Neural crest cell (in vitro differentiated cells): ENCODE measurements at places on chromosomes 6 and 20. TPM values are rescaled to one million over a fixed set of nuclear protein-coding genes. Genes with fewer than 3 reads are reported as not detected.

Gene RFX6
- total RNA-seq: not detected in 2 replicates

Gene MTFR2
- total RNA-seq: 5.7 and 6.7 TPM in 2 replicates

Gene PPP1R3D
- total RNA-seq: 7.0 and 7.9 TPM in 2 replicates

DNA sequence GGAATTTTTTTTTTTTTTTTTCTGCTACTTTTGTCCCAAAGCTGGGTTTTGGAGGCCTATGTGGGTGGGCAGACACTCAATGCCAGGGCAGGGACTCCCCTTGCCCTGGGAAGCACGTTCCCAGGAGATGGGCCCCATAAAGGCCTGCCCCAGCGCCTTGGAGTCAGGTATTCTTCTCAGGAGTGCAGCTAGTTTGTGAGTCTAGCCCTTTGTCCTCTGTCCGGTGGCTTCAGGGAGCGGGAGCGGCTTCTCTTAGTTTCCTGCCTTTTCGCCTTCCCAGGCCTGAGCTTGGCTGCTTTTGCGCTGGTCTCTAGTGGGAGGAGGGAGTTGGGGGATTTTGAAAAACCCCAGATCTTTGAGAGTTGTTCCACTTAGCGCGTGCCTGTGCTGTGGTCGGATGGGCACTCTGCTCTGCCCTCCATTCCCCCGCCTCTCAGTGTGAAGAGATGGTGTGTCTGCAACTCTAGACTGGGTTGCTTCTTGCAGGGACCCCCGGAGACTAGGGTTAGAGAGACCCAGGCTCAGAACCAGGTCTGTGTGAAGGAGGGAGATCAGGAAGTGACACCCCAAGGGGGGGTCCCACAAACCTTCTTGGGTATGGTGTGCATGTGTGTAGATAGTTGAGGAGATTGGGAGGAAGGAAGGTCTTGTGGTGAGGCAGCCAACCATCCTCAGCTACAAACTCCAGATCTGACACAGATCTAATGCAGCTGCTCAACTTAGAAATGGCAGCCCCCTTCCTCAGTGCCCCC lies 1.3 kb downstream of the PLCG1 start:
- DNase-seq: no peak

DNA sequence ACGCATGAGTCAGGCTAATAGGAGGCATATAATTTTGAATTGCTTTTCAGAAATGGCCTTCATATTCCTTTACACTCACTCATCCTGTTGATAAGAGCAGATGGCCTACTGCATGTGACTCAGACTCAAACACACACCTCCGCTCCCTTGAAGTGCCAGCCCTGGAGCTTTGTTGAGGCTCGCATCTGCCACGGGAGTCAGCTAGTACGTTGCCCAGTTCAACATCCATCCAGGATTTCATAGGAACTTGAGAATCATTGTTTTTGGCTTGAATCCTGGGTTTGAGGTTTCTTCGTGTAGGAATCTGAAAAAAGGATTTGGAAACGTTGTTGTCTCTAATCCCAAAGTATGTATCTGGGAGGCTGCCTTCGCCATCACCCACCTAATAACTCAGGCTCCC lies 87.4 kb upstream of the JAG1 start:
- no peak for DNase-seq

- DNase-seq: no peak
Observed at GRCh38 chr6:11379805-11380204, 147.3 kb upstream of the NEDD9 start.

DNA sequence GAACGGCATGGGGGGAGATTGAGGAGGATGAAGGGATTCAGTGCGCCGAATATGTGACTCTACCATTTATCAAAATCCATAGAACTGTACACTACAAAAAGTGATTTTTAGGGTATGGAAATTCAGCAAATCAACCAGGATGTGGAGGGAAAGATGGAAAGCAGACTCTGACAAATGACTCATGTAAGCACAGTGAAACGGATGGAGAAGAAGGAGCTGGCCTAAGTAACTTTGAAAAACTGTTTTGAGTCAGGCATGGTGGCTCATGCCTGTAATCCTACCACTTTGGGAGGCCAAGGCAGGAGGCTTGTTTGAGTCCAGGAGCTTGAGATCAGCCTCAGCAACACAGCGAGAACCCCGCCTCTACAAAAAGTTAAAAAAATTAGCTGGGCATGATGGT lies 39.2 kb downstream of the MUC22 start:
- no peak for DNase-seq
